Right ventricle myocardium inferior (tissue), 1 donor: ENCODE measurements at places on chromosomes 13 and 19. TPM values are rescaled to one million over a fixed set of nuclear protein-coding genes. Genes with fewer than 3 reads are reported as not detected.
A peak's percentile ranks its signal among the peaks of the same experiment; 100 is the strongest.

DNA sequence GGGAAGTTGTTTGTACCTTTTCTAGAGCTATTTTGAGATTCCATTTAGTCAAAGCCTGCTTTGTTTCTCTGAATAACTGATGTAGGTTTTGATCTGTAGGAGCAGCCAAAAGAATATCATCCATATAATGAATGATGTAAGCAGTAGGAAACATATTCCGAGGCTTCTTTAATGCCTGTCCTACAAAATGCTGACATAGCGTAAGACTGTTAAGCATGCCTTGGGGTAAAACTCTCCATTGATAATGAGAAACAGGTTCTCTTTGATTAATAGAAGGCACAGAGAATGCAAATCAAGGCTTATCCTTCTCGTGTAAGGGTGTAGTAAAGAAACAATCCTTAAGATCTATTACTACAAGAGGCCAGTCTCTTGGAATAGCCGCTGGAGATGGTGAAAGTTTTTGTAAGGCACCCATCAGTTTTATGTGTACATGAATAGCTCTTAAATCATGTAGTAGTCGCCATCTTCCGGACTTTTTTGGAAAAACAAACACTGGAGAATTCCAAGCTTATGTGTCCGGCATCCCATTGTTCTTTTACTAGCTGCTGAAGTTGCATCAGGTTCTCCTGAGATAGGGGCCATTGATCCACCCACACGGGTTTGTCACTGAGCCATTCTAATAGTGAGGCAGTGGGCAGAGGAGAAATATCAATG lies 13.5 kb downstream of the FPR3 start:
- no peak for DNase-seq

DNA sequence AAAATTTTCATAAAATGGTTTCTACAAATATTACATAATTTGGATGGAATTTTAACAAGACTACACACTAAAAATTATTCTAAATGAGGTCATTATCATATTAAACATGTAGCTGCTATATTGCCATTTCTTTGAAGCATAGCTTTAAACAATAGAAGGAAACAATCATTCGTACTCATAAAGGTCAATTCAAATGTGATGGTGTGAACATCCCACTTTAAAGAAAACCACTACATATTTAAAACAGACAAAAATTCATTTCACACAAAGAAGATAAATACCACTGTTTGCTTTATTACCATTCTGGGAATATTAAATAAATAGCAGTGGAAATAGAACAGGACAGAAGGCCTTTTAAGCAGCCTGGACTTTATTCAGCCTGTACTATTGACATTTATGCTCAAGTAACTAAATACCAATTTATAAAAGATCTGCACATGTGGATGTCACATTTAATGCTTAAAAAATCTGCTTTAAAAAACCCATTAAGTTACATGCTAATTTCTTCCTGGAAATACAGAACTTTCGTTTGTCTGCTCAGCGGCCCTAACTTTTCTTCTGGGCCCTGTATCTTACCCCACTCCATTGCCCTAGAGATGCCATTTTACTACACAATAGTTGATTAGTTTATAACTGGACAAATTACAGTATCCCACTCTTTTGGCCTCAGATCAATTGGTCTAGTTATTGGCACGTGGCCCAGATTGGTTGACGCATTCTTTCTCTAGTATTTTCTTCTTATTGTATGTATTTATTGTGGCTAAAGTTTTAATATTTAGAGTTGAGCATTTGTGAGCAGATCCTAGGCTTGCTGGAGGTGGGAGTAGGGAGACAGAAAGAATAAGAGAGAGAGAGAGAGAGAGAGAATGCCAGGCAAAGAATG lies 215.1 kb upstream of the SPRY2 start:
- DNase-seq, result no peak

GRCh38 chr13:85537601-85538000 lies 261.6 kb downstream of the SLITRK6 start:
- DNase-seq, result no peak

GRCh38 chr13:89852570-89852969 lies 1494.9 kb upstream of the MIR17HG start:
- DNase-seq, result no peak

DNA sequence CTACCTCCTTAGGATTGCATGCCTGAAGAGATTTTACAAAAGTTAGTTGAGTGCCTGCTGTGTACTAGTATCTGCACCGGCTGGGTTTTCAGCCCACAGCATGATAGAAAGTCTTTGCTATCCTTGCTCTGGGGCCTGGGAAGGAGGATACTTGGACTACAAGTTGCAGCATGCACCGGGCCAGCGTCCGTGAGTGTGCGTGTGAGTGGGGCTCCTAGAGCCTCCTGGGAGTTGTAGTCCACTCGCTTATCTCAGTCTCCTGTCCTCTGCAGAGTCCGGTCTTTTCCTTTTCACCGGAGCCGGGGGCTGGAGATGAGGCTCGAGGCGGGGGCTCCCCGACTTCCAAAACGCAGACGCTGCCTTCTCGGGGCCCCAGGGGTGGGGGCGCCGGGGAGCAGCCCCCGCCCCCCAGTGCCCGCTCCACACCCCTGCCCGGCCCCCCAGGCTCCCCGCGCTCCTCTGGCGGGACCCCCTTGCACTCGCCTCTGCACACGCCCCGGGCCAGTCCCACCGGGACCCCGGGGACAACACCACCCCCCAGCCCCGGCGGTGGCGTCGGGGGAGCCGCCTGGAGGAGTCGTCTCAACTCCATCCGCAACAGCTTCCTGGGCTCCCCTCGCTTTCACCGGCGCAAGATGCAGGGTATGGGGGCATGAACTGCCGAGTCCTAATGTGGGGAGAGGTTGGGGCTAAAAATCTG lies 20.6 kb downstream of the BRSK1 start:
- peak; percentile 72 for DNase-seq

- no peak for DNase-seq
These were observed 71.6 kb upstream of the TEX29 start for GRCh38 chr13:111248822-111249221.

GRCh38 chr13:20727856-20728255 lies 24.4 kb downstream of the IL17D start:
- no peak for DNase-seq

DNA sequence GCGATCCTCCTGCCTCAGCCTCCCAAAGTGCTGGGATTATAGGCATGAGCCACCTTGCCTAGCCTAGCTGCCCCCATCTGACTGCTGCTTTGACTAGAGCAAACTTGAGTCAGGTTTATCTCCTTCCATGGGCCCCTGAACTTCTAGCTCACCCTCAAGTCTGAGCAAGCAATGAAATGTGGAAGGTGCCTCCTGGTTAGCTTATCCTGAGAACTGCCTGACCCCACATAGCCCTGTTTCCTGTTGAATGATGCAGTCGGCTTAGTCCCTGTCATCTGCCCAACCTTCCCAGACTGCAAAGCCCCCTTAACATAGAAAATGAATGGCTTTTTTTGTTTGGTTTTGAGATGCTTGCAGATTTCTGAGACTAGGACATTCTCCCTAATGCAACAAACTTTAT lies 8.9 kb upstream of the TMEM160 start:
- DNase-seq, result no peak

- DNase-seq, result no peak
These were observed 253.4 kb downstream of the TEX29 start for GRCh38 chr13:111573801-111574200.

DNA sequence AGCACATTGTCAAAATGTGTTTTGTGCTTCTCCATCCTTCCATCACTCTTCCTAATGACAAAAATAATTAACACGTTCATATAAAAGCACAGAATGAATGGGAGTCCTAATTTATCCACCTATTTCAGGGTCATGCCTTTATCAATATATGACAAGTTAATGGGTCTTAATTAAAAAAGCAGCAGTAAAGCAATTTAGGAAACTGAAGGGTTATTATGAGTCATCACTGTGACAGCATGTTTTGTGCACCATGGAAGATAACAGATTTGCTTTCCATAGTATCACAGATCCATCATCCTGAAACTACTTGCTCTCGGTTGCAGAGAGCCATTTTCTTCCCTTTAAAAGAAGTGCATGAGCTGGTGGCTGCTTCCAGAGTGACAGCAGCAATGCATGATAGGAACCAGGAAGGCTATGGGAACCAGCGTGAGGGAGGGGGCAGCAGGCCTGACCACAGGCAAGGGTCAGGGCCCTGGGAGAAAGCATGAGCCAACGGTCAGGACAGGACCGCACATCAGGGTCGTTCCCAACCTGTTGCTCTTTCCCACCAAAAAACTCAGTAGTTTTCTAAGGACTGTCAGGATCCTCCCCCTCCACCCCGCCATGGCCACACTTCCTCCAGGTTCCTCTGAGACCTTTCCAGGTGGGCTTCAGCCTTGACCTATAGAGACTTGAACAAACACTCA lies 784.1 kb downstream of the UQCRFS1 start:
- DNase-seq, result no peak

DNA sequence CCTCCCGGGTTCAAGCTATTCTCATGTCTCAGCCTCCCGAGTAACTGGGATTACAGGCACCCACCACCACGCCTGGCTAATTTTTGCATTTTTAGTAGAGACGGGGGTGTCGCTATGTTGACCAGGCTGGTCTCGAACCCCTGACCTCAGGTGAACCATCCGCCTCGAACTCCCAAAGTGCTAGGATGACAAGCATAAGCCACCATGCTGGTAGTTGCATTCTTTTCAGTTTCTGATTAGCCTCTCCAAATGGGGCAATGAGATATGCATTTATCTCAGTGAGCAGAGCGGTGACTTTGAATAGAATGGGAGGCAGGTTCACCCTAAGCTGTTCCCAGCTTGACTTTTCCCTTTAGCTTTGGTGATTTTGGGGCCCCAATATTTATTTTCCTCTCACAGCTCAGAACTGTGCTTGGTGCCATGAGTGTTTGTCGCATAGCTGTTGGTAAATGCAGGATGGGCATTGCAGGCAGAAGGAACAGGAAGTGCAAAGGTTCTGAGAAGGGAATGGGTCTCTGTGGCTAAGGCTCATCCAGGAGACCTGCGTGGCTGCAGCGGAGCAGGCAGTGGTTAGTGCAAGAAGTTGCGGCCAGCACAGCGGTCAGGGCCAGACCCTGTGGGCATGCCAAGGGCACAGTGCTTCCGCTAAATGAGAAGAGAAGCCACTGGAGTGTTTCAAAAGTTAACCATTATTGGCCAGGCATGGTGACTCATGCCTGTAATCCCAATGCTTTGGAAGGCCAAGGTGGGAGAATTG lies 20.7 kb downstream of the LYPD3 start:
- no peak for DNase-seq

DNA sequence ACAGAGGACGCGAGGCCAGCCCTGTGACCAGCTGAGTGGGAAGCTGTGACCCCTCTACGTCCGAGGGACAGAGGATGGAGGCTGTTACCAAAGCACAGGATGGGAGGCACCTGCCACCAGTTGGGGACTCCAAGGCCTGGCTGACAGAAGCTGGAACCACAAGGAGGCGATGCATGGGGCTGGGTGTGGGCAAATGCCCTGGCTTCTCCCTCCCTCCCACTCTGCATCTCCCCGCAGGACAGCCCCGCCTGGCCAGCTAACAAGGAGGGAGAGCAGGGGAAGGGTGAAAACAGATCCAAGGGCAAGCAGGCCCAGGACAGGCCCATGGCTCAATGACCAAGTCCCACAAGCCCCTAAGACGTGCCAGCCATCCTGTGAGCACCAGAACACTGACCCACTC lies 28.6 kb downstream of the AKT2 start:
- no peak for DNase-seq

ICAM1 gene
- 8.6 TPM for total RNA-seq

MCF2L gene
- 45.9 TPM for total RNA-seq

SLAIN1 gene
- total RNA-seq, result 4.6 TPM

DGKH gene
- 4.8 TPM for total RNA-seq
